Stimulated activated naive CD4-positive, alpha-beta T cell (primary cell): ENCODE measurements at places on chromosomes 3 and 15.

DNA sequence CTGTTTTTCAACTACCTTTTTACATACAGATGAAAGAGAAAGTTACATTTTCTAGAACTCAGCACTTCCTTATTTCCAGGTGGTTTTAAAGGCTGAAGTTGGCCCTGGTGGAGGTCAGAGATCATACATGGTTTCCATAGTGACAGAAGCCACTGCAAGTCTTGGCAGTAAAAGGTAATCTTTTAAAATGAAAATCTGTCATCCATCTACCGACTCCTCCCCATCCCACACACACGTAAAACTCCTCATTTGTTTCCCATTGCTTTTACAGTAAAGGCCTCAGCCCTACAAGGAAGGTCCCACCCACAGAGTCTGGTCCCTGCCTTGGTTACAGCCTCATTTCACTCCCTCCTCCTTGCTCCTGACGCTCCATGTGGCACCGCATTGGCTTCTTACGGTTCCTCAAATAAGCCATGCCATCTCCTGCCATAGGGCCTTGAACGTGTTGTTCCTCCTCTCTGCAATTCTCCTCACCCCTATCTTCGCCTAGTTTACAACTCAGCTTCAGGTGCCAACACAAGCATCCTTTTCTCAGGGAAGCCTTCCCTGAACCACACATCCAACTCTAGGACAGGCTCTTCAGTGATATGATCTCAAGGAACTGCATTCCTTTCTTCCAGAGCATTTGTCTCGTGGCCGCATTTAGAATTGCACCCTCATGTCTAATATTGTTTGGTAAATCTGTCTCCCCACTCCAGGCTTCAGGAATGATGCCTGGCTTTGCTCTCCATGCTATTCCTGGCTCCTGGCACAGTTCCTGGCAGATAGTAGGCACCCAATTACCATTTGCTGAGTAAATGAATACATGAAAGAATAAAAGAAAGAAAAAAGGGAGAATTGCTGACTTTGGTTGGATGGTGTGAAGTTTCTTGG, 2.6 kb downstream of the CYP19A1 start:
- DNase-seq: no peak

DNA sequence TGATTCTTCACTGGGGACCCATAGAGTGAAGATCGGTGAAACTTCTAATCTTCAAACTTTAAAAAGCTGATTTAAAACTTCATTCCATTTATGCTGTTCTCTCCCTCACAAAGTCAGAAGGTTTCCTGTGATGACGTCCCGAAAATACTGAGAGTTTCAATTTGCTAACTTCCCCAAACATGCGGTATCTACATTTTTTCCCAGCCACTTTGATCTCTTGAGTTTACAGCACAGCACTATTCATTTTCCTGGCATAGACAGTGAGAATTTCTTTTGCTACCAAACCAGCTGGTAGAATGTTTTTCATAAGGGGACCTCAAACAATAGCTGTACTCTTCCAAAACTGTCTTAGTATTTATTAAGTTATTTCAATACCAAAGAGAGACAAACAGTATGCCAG, 156.8 kb downstream of the LSAMP start:
- DNase-seq: no peak

- DNase-seq: no peak
Observed at GRCh38 chr3:129506231-129506742, 22.2 kb upstream of the RHO start.

- DNase-seq: peak; percentile 62
Observed at GRCh38 chr3:154120961-154121700, at the start of gene ARHGEF26. TSS of gene ARHGEF26 (plus strand) at chr3:154121390. CDS start at chr3:154121993, 603 bp downstream.

- peak; percentile 2 for DNase-seq
Observed at GRCh38 chr3:18891641-18892040, 256.7 kb upstream of the KCNH8 start.
